SW480 (cell line): ENCODE measurements at places on chromosomes 13 and 19.

DNA sequence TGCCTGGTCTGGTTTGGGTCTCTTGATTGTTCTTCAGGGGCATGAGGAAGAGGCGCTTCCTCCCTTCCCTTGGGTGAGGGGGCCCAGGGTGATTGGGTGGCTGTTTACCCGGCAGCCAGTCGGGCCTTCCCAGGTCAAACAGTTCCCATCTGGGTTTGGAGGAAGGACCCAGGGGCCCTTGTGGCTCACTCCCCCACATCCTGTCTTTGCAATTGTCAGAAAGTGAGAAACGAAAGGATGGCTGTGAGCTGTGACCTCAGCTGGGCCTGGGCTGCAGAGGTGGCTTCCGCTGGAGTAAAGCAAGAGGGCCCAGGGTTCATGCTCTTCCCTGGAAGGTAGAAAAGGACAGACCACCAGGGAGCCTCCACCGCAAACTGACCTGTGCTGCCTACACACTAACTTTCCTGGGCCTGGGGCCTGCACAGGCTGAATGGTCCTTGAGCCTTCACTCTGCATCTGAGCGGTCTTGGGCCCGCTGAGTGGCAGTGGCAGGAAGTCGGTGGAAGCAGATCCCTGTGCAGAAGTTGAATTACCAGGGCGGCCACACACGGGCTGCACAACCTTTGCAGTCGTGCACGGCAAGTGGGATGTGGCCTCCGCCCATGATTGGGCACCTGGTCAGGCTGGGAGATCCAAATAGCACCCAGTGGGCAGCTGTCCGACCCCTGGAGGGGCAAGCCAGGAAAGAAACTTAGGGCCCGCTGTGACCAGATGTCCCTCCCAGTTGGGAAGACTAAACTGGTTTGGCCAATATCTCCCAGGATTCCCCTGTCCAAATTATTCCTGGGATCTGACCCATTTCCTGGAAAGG, 5.3 kb upstream of the CD79A start:
- DNase-seq: no peak

DNA sequence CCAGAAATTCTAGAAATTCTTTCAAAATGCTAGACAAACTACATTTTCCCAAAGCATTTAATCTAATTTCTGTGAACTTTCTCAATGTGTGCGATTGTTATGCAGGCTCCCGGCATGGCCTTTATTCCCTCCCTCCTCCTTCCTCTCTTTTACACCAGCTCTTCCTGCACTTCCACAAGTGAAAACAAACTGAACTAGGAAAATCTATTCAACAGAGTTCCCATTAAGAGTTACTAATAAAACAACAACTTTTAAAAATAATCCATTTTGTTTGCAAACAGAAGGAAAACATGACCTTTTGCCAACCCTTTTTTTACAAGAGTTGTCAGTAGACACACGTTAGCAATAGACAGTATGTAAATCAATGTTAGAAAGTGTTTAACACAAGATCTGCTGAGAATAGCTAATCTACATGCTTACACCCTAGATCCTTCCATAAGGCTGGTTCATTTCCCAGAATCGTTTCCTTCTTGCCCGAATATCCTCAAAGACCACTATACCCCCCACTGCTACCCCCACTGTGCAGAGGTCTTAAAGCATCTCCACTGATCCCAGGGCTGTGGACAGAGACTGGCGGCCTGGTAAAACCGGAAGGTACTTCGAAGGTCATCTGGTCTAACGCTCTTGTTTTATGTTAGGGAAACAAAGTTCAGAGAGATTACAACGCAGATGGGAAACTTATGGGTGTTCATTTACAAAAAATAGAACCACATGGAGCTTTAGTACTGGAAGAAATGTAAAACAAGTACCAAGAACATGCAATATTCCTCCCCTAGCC, 98.0 kb downstream of the FOXO1 start:
- no peak for DNase-seq

GRCh38 chr13:56980856-56981255, 159.9 kb upstream of the PRR20A start:
- no peak for DNase-seq

DNA sequence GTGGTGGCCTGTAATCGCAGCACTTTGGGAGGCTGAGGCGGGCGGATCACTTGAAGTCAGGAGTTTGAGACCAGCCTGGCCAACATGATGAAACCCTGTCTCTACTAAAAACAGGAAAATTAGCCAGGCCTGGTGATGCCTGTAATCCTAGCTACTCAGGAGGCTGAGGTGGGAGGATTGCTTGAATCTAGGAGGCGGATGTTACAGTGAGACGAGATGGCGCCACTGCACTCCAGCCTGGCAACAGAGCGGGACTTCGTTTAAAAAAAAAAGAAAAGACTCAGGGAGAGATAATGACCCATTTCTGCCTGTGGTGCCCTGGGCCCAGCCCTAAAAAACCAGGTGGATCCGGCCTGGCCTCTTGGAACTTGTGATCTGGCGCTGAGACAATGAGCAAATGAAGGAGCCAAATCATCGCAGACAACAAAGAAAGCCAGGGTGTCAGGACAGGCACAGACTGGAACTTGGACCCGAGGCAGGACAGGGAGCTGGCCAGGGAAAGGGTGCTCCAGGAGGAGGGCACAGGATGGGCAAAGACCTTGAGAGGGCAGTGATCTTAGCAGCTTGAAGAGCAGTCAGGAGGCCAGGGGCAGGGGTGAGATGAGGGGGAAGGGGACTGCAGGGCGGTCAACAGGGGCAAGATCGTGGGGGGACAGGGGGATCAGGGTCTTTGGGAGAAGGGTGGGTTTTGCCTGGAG, 962 bp upstream of the JAK3 start:
- DNase-seq: no peak

DNA sequence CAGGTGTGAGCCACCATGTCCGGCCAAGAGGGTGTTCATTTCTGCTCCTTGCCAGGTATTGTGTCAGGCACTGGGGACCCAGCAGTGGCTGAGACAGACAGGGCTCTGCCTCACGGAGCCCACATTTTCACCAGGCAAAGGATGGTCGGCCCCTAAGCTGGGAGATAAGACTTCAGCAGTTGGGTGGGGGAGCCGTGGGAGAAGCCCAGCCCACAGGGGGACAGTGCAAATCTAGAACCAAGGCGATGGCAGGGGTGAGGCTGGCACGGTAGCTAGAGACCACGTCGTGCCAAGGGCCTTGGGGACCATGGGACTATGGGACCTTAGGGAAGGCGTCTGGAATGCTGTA, 8.3 kb downstream of the LSR start:
- DNase-seq: no peak

GRCh38 chr19:46571495-46571894, 29.6 kb upstream of the CALM3 start:
- DNase-seq: peak; percentile 76

DNA sequence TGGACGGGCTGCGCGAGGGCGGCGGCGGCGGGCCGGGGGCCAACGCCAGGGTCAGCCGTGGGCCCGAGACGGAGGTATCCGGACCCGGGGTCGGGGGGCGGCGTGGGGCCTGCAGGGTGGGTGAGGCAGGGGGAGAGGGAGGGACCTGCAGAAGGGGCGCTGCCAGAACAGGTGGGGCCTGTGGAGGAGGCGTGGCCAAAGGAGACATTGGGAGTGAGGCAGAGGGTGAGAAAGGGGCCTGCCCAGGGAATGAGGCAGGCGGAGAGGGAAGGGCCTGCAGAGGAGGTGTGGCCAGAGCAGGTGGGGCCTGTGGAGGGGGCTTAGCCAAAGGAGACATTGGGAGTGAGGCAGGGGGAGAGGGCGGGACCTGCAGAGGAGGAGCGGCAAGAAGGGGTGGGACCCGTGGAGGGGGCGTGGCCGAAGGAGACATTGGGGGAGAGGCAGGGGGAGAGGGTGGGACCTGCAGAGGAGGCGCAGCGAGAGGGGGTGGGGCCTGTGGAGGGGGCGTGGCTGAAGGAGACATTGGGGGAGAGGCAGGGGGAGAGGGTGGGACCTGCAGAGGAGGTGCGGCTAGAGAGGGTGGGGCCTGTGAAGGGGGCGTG, 4.2 kb downstream of the PRR36 start:
- peak; percentile 82 for DNase-seq

- no peak for DNase-seq
Measured at GRCh38 chr13:111852725-111853518, 214.0 kb upstream of the SOX1 start.

DNA sequence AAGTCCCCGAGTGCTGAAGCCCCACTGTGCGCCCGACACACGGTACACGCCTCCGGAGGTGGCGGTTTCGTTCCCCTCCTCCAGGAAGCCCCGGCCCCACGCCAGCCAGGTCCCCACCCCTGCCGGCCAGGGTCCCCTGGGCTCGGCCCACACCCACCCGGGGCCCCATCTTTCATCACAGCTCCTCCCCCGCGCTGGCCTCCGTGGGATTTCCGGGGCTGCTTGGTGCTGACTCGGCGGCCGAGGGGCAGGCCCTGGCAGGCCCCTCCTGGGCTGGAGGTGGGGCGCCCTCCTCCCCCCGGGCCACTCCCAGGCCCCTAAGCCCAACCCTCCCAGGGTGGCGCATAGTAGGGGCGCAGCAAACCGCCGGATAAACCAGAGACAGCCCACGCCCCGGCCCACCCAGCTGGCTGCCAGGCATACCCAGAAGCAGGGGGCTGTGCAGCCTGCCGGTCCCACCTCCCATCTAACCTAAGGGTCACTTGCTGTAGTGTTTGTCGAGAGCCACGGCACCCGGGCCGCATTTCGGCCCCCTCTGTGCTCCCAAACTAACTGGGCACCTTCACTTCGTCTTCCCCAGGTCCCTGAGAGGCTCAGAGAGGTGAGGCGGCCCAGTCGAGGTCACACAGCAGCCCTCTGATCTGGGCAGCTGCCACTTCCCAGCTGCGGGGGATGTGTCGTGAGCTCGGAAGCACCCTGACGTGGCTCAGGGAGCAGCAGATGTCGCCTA, 6.6 kb downstream of the ZBTB7A start:
- peak; percentile 65 for DNase-seq

DNA sequence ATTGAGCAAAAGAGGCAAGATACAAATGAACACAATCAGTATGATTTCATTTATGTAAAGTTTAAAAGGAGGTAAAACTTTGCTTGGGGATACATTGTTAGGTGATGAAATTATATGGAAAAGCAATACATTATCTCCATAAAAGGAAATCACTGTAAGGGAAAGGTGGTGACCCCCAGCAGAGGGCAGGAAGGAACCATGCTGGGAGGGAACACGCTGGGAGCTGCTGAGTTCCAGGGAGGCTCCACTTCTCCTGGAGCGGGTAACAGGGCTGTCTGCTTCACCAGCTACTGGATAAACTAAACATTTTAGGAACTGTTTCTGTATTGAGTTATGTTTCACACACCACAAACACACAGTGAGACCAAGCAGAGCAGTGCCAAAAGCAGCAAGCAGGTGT, 91.2 kb downstream of the KATNAL1 start:
- DNase-seq: no peak

- no peak for DNase-seq
Measured at GRCh38 chr13:57418067-57418677, 213.4 kb upstream of the PCDH17 start.

DNA sequence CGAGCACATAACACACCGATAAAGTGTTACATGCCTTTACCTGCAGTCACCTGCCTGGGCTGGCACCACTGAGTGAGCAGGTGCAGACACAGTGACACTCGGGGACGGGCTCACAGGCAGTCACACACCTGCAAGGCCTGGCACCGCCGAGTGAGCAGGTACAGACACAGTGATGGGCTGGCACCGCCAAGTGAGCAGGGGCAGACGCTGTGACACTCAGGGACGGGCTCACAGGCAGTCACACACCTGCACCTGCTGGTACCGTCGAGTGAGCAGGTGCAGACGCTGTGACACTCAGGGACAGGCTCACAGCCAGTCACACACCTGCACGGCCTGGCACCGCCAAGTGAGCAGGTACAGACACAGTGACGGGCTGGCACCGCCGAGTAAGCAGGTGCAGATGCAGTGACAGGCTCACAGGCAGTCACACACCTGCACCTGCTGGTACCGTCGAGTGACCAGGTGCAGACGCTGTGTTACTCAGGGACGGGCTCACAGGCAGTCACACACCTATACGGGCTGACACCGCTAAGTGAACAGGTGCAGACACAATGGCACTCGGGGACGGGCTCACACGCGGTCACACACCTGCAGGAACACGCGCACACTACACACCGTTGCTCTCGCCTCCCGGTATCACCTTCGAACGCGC, 470 bp downstream of the ZNF835 start:
- no peak for DNase-seq

GRCh38 chr19:6677883-6678689, 8.1 kb upstream of the TNFSF14 start:
- DNase-seq: no peak

DNA sequence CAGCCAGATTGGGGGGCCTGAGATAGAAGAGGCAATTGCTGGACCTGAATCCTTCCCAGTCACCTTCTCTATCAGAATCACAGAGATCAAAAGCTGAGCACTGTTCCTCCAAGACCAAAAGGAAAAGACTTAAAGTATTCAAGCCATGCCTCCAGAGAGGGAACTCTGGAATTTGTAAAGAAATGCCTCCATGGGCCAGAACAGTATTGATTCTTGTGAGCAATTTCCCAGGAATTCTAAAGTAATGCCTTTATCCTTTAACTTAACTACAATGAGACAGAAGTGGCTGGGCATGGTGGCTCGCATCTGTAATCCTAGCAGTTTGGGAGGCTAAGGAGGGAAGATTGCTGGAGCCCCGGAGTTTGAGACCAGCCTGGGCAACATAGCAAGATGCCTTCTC, 148.8 kb downstream of the FLT1 start:
- DNase-seq: no peak

DNA sequence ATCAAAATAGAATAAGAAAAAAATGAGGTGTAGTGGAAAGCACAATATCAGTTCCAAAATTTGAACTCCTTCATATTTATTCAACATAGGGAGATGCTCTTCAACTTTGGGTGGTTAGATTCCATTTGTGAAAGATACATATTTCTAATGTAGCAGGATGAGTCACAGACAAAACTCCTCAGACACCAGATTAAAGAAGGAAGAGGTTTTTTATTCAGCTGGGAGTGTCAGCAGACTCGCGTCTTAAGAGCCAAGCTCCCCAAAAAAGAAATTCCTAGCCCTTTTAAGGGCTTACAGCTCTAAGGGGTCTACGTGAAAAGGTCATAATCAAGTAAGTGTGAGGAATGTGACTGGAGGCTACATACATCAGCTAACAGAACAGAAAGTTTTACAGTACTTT, 6.8 kb upstream of the ZNF765 start:
- DNase-seq: no peak

DNA sequence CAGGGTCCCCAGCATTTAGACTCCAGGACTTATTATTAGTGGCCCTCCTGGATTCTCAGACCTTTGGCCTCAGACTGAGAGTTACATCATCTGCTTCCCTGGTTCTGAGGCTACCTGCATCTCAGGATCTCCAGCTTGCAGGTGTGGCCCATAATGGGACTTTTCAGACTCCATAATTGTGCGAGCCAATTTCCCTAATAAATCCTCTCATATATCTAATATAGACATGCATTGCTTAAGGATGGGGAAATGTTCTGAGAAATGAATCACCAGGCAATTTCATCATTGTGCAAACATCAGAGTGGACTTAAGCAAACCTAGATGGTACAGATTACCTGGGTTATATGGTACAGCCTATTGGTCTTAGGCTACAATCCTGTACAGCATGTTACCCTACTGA, 116.5 kb upstream of the FBXL3 start:
- DNase-seq: no peak

DNA sequence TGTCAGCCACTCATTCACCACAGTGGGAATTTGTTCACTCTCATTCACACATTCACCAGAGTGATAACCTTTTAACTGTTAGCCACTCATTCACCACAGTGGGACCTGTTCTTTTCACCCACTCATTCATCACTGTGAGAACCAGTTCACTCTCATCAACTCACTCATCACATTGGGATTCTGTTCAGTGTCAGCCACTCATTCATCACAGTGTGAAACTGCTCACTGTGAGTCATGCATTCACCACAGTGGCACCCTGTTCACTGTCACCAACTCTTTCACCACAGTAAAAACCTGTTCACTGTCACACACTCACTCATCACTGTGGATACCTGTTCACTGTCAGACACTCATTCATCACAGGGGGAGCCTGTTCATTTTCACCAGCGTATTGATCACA, 43.5 kb upstream of the ZNF85 start:
- no peak for DNase-seq
